ENCODE measurements at places on chromosomes 3 and 15. TPM values are rescaled to one million over a fixed set of nuclear protein-coding genes. Genes with fewer than 3 reads are reported as not detected.

The CLDN16 gene
- total RNA-seq, result not detected

The IQCH gene
- 1.4 TPM for total RNA-seq

The DNAH12 gene
- not detected for total RNA-seq

The PP2D1 gene
- not detected for total RNA-seq

GRCh38 chr3:193702967-193703366 is 110.0 kb downstream of the OPA1 start:
- H3K4me3 ChIP-seq, result no peak overlapping the region
- no peak overlapping the region for H3K27ac ChIP-seq
- no peaks in the 10 kb centered on the region for H3K27me3 ChIP-seq
- H3K4me1 ChIP-seq, result peaks cover 4% of the 10 kb centered on the region
- no peak for DNase-seq

DNA sequence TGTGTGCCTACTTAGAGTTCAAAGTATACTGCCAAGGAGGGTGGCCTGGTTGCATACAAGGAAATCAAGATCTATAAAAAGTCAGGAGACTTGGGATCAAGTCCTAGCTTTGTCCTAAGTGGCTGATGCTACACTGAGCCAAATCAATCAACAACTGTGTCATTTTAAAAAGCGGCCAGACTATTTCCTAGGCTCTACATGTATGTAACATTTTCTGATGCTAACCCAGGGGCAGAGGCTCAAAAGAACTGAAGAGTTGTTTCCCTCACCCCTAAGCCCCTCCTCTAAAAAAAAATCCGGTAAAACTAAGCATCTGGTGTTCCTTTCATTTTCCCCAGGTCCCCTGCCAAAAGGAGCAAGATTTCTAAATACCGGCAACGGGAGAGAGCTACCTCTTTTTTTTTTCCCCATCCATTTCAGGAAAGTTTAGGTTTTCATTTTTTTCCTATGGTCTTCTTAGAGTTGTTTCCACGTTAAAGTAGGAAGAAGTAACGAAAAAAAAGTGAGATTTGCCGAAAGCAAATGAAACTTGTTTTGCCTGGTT is 18.8 kb upstream of the CHD2 start:
- no peak for DNase-seq
- H3K4me1 ChIP-seq, result peaks cover 8% of the 10 kb centered on the region
- H3K27ac ChIP-seq, result peak overlapping the region; percentile 91

DNA sequence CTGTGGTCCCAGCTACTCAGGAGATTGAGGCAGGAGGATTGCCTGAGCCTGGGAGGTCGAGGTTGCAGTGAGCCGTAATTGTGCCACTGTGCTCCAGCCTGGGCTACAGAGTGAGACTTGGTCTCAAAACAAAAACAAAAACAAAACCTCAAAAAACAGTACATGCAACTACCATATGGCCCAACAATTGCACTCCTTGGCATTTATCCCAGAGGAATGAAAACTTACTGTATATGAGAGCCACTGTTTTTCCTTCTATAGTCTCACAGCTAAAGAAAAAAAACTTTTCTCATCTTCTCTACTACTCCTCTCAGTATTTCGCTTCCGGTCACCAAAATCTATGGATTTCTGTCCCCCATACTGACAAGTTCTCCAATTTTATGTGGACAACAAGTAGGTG is 84.3 kb downstream of the FLNB start:
- H3K36me3 ChIP-seq, result peaks cover 12% of the 10 kb centered on the region
- DNase-seq, result no peak
- H3K4me1 ChIP-seq, result no peaks in the 10 kb centered on the region

DNA sequence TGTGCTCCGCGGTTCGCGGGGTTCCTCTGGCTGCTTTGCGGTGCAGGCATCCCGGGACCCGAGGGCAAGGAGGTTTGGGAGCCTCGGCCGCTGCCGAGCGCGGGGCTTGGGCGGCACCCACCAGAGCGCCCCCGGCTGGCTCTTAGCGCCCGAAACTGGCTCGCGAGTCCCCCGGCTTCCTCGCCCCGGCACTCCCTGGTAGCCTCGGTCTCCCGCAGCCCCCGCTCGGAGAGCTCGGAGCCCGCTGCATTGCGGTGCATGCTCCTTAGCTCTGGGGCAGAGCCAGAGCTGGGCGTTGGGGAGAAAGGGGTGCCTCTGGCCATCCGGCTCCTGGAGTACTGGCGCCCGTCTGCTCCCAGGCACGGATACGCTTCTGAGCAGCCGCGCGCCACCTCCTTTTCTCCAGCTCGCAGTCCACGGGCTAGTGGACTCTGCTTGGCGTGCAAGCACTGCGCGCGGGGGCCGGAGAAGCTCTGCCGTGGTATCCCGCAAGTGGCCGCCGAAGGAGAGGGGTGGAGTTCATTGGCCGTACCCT is 753 bp downstream of the EPHB1 start:
- H3K36me3 ChIP-seq, result no peaks in the 10 kb centered on the region
- H3K27ac ChIP-seq, result no peak overlapping the region
- H3K4me1 ChIP-seq, result peaks cover 24% of the 10 kb centered on the region
- DNase-seq, result no peak

DNA sequence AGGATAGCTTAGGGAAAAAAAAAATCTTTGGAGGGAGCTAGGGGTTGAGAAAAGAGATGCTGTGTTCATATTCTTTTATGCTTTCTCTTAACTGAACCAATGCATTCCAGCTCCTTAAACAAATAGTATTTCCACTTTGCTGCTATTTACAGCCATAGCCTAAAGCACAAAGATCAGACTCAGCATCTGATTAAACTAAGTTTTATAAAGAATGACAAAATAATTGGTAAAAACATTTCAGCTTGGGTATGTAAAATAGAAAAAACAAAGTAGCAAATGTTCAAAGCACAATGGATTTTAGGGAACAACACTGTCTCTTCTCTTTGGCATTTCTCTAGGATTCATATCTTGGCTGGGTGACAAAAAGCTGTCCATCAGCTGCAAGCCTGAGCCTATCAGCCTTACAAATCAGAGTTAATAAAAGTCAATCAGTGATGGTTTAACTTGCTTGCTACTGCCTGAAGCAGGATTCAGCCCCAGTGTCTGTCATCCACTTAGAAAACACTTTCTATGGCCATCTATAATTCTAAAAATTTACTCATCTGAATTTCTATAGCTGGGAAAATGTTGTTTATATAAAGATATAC is 232.1 kb upstream of the CDIN1 start:
- no peaks in the 10 kb centered on the region for H3K4me1 ChIP-seq
- no peaks in the 10 kb centered on the region for H3K36me3 ChIP-seq
- DNase-seq, result no peak

GRCh38 chr3:136567599-136568188 is 184.5 kb downstream of the STAG1 start:
- DNase-seq, result no peak
- H3K27ac ChIP-seq, result no peak overlapping the region
- H3K4me3 ChIP-seq, result no peak overlapping the region
- H3K27me3 ChIP-seq, result no peaks in the 10 kb centered on the region
- no peaks in the 10 kb centered on the region for H3K4me1 ChIP-seq

- peak within 1 kb of the TSS; percentile 51 for H3K27ac ChIP-seq
- DNase-seq, result peak; percentile 64
- peak within 1 kb of the TSS; percentile 21 for H3K4me3 ChIP-seq
- H3K36me3 ChIP-seq, result no peaks in the 10 kb centered on the region
These were observed at the start of gene NDN for GRCh38 chr15:23687143-23687470. Gene NDN (minus strand): TSS chr15:23687305. CDS start chr15:23687217, 88 bp downstream.

DNA sequence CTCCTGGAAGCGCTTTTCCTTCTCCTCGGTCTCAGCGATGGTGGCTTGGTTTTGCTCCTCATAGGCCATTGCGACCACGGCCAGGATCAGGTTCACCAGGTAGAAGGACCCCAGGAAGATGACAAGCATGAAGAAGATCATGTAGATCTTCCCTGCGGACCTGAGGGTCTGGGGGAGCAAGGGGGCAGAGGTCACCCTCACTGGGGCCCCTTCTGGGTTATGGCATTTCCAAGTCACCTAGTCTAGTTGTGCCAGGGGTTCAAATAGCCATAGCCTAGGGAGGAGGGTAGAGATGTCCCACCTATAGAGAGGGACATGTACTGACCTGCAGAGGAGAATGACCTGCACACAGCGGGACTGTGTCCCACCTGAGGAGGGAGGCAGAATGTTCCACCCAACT is 43.5 kb downstream of the SCN5A start:
- DNase-seq, result no peak
- H3K27me3 ChIP-seq, result no peaks in the 10 kb centered on the region
- no peak overlapping the region for H3K27ac ChIP-seq
- no peaks in the 10 kb centered on the region for H3K4me1 ChIP-seq
- H3K36me3 ChIP-seq, result no peaks in the 10 kb centered on the region

Measured in heart right ventricle (tissue), 16 donors.